ENCODE measurements at places on chromosomes 3 and 15.

- DNase-seq, result no peak
Measured at GRCh38 chr3:134437211-134437752, 48.5 kb downstream of the ANAPC13 start.

- no peak for DNase-seq
Measured at GRCh38 chr3:190862209-190863118, at the start of gene GMNC. TSS of gene GMNC (minus strand) at chr3:190862694. CDS start at chr3:190862615, 79 bp downstream.

- no peak for DNase-seq
Measured at GRCh38 chr3:94092086-94092485, 29.2 kb downstream of the NSUN3 start.

GRCh38 chr3:169512991-169513390 lies 150.5 kb downstream of the MECOM start:
- no peak for DNase-seq

DNA sequence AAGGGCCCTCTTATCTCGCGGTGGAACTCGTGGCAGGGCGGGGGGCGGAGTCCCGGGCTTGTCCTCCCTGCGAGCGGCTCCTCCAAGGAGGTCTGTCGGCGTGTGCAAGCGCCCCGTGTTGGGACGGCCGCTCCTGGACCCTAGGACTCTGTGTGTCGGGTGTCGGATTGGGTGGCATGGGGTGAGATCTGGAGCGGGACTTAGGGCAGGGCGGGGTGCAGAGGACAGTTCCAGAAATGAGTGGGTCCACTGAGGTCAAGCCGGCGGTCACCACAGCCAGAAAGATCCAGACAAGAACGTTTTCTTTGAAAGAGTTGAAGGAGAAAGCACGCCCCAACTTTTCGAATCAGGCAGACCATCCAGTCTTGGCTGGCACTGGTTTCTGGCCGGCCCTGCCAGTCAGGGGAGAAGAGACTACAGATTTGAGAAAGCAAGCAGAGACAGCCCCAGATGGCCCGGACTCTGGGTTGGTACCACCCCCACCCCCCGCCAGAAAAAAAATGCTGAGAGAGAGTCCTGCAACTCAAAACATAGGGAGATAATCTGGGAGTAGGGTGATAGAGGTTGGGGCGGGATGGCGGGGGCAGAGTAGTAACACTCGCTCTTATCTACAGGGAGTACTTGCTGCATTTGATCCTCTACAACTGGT lies 784 bp upstream of the CISH start:
- DNase-seq, result no peak

GRCh38 chr3:187927565-187927964 lies 182.3 kb upstream of the BCL6 start:
- no peak for DNase-seq

GRCh38 chr3:134084242-134084950 lies 54.7 kb upstream of the SLCO2A1 start:
- no peak for DNase-seq

DNA sequence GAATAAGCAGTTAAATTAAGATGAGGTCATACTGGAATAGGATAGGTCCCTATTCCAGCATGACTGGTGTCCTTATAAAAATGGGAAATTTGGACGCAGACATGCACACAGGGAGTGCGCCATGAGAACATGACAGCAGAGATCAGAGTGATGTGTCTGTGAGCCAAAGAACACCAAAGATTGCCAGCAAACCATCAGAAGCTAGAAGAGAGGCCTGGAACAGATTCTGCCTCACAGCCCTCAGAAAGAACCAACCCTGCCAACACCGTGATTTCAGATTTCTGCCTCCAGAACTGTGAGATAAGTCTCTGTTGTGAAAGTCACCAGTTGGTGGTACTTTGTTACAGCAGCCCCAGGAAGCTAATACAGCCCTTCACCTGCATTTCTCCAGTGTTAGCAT lies 34.7 kb downstream of the EPHB1 start:
- no peak for DNase-seq

- no peak for DNase-seq
Measured at GRCh38 chr3:178669758-178670157, 133.5 kb downstream of the KCNMB2 start.

DNA sequence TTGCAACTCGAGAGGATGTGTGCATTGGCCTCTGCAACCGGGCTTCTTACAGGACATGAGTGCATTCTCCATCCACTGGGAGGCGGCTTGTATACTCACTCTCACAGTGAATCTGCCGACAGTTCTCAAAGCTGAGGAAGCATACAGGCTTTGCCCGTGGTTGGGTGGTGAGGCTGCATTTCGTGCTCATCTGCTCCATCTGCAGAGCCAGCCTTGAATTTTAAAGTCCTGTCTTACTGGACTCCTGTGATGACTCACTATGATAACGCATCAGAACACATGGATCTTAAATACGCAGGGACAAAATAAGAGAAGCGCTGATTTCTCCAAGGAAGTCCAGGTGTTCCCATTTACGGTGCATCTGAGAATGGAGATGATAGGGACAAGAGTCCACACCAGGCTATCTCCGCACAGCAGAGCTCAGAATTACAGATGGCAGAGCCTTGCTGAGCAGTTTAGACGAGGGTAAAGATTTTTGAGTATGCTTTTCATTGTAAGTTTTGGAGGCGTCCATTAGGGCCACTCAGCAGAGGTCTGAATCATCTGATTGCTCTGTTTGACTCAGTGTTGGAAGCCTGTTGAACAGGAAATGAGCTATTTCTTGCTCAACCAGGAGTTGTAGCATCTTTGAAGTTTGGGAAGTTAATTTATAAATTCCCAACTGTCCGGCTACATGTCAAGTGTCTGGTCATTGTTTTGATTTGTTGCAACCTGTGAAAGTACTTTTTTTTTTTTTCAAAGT lies 87.1 kb downstream of the GABRG3 start:
- no peak for DNase-seq

- DNase-seq, result no peak
Measured at GRCh38 chr3:15052335-15053242, 12.5 kb downstream of the MRPS25 start.

DNA sequence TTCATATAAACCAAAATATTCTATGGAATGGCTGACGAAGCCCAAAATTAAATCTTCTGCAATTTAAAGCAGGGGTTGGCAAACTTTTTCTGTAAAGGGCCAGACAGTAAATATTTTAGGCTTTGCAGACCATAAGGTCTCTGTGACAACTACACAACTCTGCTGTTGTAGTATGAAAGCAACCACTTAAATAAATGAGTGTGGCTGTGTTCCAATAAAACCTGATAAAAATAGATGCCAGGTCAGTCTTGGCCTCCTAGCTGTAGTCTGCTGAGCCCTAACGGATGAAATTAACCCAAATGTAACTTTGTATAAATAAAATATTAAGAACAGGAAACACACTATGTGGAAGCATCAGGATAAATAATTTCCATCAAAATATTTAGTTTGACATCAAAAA lies 104.2 kb downstream of the FBXL22 start:
- no peak for DNase-seq

DNA sequence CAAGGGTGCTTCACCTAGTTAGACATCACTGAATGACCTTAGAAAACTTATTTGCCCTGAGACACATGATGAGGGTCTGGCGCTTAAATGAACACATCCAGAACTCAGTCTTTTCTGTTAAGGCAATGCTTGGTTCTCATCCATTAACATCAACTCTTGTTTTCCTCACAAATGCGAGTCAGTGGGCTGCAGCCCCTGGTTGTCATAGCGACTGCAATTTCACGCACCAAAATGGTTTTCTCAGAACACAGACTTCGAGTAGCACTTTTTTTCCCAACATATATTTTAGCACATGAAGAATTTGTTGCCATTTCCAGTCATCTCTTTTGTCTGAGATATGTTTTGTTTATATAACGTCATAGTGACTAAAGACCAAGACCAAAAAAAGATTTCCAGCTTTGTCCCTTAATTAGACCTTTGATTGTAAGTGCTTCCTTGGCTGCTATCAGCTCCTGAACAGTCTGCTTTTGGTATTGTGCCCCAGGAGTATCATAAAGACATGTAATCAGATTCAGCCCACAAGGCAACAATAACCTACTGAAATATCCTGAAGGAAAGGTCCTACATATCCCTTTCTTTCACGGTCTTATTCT lies 68.5 kb downstream of the GPR176 start:
- no peak for DNase-seq

DNA sequence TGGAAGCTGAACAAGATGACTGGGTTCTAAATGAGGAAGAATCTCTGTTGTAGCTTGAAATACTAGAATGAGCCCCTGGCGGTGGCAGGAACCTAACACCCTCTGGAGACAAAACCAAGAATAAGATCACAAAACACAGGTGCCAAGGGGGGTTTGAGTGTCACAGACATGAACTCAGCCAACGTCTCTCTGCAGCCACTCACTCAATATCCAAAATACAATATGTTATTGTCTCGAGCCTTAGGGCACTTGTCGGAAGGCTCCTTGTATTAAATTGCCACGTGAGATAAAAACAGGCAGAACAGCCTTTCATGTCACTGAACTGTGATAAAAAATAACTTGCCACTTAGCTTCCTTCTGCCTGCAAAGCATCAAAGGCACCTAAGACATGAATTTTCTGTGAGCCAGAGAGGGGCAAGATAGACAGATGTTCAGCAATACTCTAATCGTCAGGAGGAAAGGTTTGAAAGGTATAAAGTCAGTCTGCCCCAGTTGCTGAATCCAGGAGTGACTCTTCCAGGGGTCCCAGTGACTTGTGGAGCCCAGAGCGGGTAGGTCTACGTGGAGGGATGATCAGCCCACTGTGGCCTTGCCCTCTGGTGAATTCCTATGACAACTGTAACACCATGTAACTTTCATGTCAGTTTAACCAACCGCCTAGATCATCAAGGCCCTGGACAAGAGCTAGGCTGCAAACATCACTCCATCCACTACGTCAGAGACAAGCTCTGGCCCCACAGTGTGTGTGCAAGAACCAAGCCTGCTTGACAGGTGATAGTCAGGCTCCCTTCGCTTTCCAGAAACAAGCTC lies 165.2 kb downstream of the OSBPL10 start:
- no peak for DNase-seq

- DNase-seq, result no peak
Measured at GRCh38 chr3:79521221-79521848, 246.5 kb downstream of the ROBO1 start.

All from activated naive CD4-positive, alpha-beta T cell (primary cell).